ENCODE measurements at places on chromosomes 11 and 22.

- peak; percentile 74 for DNase-seq
Observed at GRCh38 chr22:39308614-39309363, 10.6 kb downstream of the RPL3 start.

DNA sequence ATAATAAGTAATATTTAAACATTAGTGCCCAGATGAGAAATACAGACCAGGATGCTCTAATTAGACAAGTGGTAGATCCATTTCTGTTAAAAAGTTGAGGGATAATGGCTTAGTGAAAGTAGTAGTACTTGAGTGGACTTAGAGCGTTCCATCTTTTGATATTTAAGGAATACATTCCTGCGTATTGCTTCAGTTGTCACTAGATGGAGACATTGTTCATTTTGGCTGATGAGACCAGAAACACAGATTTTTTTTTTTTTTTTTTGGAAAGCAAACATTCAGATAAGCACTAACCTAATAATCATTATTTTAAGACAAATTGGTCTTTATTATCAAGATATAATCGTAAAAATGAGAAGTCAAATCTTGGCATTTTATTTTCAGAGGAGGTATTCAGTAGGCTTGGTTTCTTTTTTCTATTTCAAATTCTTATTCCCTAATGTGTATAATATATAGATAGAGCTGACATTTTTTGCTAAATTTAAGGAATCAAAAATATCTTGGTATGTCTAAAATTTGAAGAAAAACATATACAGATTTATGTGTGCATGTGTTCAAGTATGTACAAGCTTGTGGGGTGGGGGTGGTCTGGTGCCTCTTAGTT is 92.9 kb downstream of the DYNC2H1 start:
- no peak for DNase-seq

DNA sequence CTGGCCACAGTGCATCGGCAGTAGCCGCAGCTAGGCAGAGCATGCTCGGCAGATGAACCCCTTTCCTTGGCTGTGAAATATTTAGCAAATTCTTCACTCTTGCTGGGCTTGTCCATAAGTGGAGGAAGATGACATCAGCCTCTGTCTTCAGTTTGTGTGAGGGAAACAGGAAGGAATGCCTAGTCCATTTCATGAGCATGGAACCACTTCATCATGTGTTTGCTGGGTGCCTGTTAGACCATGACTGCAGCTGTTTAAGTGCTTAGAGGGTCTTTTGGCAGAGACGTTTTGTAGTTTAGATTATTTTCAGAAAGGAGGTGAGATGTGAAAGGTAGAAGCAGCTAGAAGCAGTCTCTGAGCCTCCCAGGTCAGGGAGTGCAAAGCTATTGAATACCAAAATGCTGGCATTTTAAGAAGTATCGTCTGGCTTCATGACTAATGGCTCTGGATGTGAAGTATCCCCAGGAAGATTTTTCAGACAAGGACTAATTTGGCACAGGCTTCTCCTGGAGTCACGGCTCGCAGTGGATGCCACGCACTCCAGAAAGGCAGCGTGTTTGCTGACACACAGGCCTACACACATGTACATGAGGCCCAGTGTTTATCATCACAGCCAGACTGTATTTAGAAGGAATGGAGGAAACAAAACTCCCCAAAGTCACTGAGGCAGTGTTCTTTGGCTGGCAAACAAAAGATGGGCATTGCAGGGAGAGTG is 43.1 kb upstream of the GRAMD1B start:
- DNase-seq, result no peak

DNA sequence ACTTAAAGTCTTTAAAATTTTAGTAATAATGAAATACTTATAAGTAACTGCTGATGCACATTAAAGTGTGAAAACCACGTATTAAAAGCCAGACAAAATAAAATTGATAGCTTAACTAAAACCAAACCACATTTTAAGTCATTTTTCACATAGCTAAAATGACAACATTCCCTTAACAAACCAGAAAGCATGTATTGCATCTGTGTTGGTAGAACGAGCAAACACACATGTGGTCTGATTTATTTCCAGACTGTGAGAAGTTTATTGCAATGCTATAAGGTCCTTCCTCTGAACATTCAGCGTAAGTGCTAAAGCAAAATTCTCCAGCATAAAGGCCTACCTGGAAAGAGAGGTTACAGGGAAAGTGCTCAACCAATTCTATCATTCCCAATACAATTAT is 57.8 kb downstream of the ARHGAP20 start:
- no peak for DNase-seq
